ENCODE measurements at places on chromosomes 4 and X. TPM values are rescaled to one million over a fixed set of nuclear protein-coding genes. Genes with fewer than 3 reads are reported as not detected.

- DNase-seq, result no peak
- no peak overlapping the region for H3K27ac ChIP-seq
- no peak overlapping the region for H3K4me3 ChIP-seq
Observed at GRCh38 chr4:71417150-71417549, 78.3 kb downstream of the SLC4A4 start.

- H3K27ac ChIP-seq, result no peak overlapping the region
- DNase-seq, result no peak
- H3K36me3 ChIP-seq, result no peaks in the 10 kb centered on the region
- no peak overlapping the region for H3K4me3 ChIP-seq
Observed at GRCh38 chr4:4758681-4759080, 100.8 kb upstream of the MSX1 start.

DNA sequence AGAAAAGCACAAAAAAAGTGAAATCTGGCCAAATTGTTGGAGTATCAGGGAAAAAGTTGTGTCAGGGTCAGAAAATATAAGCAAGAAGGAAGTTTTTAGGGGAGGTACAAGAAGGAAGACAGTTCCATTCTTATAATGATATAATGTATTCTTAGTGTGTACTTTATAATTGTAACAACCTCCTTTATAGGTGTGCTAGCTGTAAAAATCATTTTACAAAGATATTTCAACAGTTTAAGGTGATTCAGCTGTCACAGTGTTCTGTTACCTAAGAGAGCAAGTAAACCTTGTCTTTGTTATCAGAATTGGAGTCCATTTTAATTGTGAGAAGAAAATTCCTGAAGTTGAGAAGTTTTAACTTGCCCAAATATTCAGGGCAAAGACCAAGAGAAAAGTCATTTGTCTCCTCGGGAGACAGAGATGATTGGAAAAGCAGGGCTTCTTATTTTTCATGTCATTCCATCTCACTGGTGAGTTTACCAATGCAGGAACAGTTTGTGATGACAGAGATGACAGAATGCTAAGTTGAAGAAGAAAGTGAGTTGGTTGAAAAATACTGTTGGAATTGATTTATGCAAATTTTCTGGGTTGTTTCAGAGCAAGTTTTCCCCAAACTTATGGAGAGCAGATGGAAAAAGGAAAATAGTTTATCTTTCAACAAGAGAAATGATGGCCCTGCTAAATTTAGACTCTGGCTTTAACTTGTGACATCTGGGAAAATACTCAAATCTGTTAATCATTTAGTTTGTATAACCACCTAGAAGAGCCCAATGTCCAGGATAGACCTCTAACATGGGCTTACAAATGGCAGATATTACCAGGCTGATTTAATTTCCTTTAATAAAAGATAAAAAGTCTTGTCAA is 14.8 kb downstream of the INTS6L start:
- H3K27me3 ChIP-seq, result no peaks in the 10 kb centered on the region
- H3K27ac ChIP-seq, result no peak overlapping the region
- no peaks in the 10 kb centered on the region for H3K36me3 ChIP-seq
- DNase-seq, result no peak
- no peaks in the 10 kb centered on the region for H3K4me1 ChIP-seq

The PAK3 gene
- total RNA-seq, result 0.25 TPM

The IL13RA2 gene
- 3.4 TPM for total RNA-seq

DNA sequence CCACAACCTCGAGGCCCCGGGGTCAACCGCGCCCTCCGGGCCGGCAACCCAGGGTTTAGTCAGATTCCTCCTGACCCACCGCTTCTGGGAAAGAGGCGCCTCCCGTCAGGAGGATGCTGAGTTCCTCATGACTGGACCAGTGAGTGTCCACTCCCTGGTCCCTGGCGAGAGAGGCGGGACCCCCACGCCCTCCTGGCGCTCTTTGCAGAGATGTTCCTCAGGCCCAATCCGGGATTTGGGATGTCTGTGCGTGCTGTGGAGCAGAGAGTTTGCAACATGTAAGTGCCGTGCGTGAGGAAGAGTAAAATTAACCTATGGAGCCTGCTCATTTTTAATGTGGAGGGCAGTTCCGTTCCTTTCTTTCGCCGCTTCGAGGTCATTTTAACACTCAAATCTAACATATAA is 824 bp upstream of the UGDH start:
- no peak for DNase-seq
- H3K27ac ChIP-seq, result peak overlapping the region; percentile 96
- H3K27me3 ChIP-seq, result no peaks in the 10 kb centered on the region
- H3K36me3 ChIP-seq, result peaks cover 4% of the 10 kb centered on the region

DNA sequence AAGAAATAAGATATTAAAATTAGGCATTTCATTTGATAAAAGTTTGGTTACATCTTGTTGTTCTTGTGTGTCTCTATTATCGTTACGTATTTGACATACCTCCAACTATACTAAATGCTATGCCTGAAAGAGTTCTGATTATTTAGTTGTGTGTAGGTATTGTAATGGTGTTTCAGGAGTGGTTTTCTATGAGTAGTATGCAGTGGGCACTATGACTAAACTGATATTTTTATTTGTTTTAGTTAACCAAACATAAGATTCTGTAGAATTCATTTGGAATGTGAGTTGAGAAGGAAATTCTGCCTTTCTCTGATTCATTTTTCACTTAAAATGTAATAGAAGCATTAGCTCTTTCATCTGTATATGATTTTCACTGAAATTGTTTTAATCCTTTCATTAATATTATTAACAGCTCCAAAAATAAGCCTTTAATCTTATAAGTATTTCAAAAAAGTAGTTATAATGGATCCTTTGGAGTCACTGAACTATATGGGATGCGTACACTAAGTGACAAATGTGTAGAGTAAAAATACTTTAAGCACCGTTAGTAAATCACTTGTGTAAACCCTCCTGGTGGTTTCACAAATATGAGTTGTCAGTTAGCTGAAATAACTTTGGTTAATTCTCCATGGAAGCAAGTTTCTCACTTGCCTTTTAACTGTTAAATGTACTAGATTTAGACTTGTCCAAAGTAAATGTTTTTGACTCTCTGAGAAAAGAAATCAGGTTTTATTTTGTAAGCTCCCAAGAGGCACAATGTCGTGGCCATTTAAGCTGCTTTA is 388.7 kb downstream of the ADGRL3 start:
- H3K27ac ChIP-seq, result no peak overlapping the region
- no peaks in the 10 kb centered on the region for H3K4me1 ChIP-seq
- H3K27me3 ChIP-seq, result no peaks in the 10 kb centered on the region

The CCDC110 gene
- not detected for total RNA-seq

The DMRTC1 gene
- not detected for total RNA-seq

GRCh38 chr4:173169178-173169427 is 492 bp downstream of the GALNT7 start:
- H3K27ac ChIP-seq, result peak overlapping the region; percentile 80
- DNase-seq, result peak; percentile 43
- peaks cover 3% of the 10 kb centered on the region for H3K4me1 ChIP-seq
- no peaks in the 10 kb centered on the region for H3K36me3 ChIP-seq
- peak overlapping the region; percentile 88 for H3K4me3 ChIP-seq

The EDA2R gene
- 0.09 TPM for total RNA-seq

The OPRPN gene
- total RNA-seq, result not detected

- H3K27me3 ChIP-seq, result no peaks in the 10 kb centered on the region
- H3K4me3 ChIP-seq, result no peak overlapping the region
- no peaks in the 10 kb centered on the region for H3K36me3 ChIP-seq
- DNase-seq, result no peak
- H3K4me1 ChIP-seq, result no peaks in the 10 kb centered on the region
Observed at GRCh38 chr4:169640261-169640870, 20.0 kb downstream of the CLCN3 start.

DNA sequence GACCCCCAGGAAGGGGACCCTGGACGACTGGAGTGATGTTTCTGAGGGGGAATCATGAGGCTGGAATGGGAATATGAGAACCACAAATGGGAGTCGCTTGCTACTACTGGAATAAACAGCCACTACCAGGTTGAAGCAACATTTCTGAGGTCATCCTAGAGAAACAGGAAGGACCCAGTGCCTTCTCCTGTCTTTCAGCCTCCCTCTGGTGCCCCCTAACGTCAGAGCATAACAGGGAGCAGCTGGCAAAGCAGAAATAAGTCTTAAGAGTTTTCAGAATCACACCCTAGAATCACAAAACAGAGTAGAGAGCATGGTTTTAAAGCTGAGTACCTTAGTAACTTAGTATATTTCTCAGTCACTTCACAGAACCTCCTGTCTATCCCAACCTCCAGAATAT is 347.8 kb upstream of the PITX2 start:
- no peaks in the 10 kb centered on the region for H3K4me1 ChIP-seq
- H3K4me3 ChIP-seq, result no peak overlapping the region
- H3K27me3 ChIP-seq, result no peaks in the 10 kb centered on the region
- H3K27ac ChIP-seq, result no peak overlapping the region

DNA sequence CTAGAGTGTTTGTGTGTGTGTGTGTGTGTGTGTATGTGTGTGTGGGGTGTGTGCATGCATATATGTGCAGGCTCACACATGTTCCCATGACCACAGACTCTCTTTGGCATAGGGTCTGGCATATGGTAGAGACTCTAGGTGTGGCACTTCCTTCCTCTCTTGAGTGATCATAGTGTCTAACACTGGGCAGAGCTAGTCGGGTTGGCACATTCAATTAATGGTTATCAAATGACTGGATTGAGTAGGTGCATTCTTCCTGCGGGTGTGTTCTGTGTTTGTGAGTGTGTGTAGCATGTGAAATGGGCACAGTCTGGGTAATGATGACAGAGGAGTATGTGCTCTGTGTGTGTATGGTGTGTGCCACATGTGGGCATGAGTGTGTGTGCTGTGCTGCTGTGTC is 106.5 kb downstream of the EFNB1 start:
- no peaks in the 10 kb centered on the region for H3K4me1 ChIP-seq
- no peak overlapping the region for H3K4me3 ChIP-seq
- H3K36me3 ChIP-seq, result no peaks in the 10 kb centered on the region

DNA sequence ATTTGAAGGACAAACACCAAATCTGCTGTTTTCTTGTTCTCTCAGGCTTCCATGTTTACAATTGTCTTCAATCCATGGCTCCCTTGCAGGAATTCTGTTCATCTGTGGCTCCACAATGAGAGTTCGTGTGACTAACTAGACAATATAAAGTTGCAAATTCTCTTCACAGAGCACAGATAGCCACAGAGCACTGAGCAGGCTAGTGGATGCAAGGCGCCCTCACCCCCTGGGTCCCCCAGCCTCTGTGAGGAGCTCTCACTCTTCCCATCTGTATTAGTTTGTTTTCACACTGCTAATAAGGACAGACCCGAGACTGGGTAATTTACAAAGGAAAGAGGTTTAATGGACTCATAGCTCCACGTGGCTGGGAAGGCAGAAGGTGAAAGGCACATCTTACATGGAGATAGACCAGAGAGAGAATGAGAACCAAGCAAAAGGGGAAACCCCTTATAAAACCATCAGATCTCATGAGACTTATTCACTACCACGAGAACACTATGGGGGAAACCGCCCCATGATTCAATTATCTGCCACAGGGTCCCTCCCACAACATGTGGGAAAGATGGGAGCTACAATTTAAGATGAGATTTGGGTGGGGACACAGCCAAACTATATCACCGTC is 82.5 kb upstream of the STX18 start:
- no peak for DNase-seq
- H3K4me3 ChIP-seq, result no peak overlapping the region
- no peaks in the 10 kb centered on the region for H3K36me3 ChIP-seq
- no peaks in the 10 kb centered on the region for H3K27me3 ChIP-seq
- no peak overlapping the region for H3K27ac ChIP-seq
- H3K4me1 ChIP-seq, result no peaks in the 10 kb centered on the region

The GPC3 gene
- total RNA-seq, result 1.7 TPM

DNA sequence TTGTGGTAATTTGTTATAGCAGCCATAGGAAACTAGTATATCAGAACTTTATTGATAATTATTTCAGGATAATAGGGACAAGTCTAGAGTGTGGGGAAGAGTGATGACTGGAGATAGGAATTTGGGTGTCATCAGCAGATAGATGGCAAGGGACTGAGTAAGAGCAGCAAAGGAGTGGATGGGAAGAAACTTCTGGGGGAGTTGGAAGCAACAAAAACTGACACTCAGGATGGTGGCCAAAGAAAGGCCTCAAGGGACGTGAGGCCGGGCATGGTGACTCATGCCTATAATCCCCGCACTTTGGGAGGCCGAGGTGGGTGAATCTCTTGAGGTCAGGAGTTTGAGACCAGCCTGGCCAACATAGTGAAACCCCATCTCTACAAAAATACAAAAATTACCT is 9.1 kb upstream of the SLC25A5 start:
- H3K36me3 ChIP-seq, result no peaks in the 10 kb centered on the region
- no peak for DNase-seq
- no peak overlapping the region for H3K27ac ChIP-seq
- no peak overlapping the region for H3K4me3 ChIP-seq

- peaks cover 6% of the 10 kb centered on the region for H3K27me3 ChIP-seq
- no peaks in the 10 kb centered on the region for H3K36me3 ChIP-seq
- H3K4me1 ChIP-seq, result peaks cover 3% of the 10 kb centered on the region
- H3K27ac ChIP-seq, result no peak within 1 kb of the TSS
Observed at GRCh38 chrX:70444326-70444945, at the start of gene DLG3. Gene DLG3, plus strand, starts transcription at chrX:70444835. Its CDS starts 367 bp downstream, at chrX:70445202.

DNA sequence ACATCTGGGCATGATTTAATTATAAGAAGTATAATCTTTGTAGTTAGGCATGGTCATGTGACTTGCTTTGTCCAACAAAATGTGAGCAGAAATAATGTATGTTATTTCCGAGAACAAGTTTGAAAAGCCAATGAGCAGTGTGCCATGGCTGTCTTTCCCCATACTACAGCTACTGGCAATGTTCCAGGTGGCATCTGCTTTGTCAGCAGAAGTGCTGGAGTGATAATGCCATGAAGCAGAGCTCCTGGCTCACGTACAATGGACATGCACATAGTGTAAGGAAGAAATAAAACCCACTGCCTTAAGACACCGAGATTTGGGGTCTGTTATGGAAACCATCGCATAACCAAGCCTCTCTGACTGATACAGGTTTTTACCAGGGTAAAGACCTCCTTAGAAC is 212.6 kb upstream of the RASGEF1B start:
- peaks cover 3% of the 10 kb centered on the region for H3K4me1 ChIP-seq
- H3K36me3 ChIP-seq, result no peaks in the 10 kb centered on the region
- no peak for DNase-seq
- H3K27me3 ChIP-seq, result no peaks in the 10 kb centered on the region
- H3K4me3 ChIP-seq, result no peak overlapping the region
- H3K27ac ChIP-seq, result no peak overlapping the region

DNA sequence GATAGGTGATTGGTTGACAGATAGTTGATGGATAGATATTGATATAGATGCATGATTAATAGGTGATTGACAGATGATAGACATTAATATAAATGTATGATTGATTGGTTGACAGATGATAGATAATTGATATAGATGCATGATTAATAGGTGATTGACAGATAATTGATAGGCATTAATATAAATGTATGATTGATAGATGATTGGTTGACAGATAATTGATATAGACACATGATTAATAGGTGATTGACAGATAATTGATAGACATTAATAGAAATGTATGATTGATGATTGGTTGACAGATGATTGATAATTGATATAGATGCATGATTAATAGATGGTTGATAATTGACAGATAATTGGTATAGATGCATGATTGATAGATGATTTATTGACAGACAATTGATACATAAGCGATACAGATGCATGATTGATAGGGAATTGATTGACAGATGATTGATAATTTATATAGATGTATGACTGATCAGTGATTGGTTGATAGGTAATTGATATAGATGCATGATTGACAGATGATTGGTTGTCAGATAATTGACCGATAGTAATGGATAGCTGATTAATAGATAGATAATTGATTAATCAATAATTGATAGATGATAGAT is 44.9 kb upstream of the PPP2R3B start:
- H3K27ac ChIP-seq, result no peak overlapping the region
- H3K4me1 ChIP-seq, result no peaks in the 10 kb centered on the region
- H3K36me3 ChIP-seq, result no peaks in the 10 kb centered on the region
- H3K27me3 ChIP-seq, result no peaks in the 10 kb centered on the region

GRCh38 chr4:89509708-89510281 is 202.2 kb upstream of the GPRIN3 start:
- H3K4me3 ChIP-seq, result no peak overlapping the region
- H3K36me3 ChIP-seq, result no peaks in the 10 kb centered on the region
- H3K27me3 ChIP-seq, result no peaks in the 10 kb centered on the region
- H3K4me1 ChIP-seq, result no peaks in the 10 kb centered on the region
- no peak for DNase-seq

Measured in liver (tissue), 10 donors.